ENCODE measurements at places on chromosomes 5 and 9.

- no peak for DNase-seq
Measured at GRCh38 chr5:139882961-139883539, 87.4 kb downstream of the PSD2 start.

- DNase-seq: no peak
Measured at GRCh38 chr9:33189331-33189791, 22.2 kb upstream of the B4GALT1 start.

DNA sequence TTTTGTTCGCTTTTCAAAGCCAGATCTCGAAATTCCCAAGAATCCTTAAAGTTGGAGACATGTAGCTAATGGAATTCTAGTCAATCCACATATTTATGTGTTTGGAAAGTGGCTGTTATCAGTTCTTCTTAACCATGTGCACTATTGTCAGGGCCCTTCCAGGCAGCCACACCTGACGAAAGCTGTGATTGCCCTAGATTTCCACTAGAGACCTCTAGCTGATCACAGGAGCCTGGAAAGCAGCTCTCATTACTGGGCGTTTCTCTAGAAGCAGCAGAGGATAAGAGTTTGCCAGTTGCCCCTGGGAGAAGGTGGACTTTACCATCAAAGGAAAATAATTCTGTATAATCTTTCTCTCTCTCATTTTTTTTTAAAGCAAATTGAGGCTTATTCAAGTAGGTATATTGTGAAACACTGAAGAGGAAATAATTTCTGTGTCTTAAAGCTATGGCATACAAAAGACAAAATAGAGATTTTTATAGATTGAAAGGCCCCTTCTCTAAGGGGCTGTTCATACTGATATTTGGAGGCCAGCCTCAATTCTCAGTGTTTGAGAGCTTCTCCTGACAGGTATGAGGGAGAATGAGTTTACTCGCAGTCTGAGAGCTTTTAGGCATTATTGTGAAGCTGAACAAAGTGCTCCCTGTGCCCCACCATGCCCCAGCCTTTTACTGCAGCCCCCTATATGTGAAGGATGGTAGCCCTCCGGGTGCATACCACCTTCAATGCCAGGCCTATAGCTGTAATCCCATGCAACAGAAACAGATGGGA lies 405.4 kb upstream of the ACTBL2 start:
- DNase-seq: no peak

DNA sequence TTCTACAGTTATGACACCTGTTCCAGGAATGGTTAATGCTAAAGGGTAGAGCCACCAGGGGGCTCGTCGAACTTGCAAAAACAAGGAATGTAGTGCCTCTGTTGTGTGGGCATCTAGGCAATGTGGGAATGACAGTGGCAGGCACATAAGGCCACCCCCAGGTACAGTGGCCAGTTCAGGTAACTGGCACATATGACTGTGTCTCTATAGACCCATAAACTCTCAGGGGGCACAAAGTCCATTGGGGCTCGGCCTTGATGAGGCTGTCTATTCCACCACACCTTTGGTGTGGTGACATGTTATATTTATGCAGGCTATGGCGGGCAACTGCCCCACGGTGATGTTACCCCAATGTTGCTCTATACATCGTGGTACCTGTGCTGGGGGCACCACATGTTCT lies 59.6 kb upstream of the FAM120A start:
- no peak for DNase-seq

- DNase-seq: no peak
Measured at GRCh38 chr5:168377525-168377924, 86.1 kb downstream of the WWC1 start.

- DNase-seq: no peak
Measured at GRCh38 chr5:54195701-54196100, 114.7 kb downstream of the ARL15 start.

DNA sequence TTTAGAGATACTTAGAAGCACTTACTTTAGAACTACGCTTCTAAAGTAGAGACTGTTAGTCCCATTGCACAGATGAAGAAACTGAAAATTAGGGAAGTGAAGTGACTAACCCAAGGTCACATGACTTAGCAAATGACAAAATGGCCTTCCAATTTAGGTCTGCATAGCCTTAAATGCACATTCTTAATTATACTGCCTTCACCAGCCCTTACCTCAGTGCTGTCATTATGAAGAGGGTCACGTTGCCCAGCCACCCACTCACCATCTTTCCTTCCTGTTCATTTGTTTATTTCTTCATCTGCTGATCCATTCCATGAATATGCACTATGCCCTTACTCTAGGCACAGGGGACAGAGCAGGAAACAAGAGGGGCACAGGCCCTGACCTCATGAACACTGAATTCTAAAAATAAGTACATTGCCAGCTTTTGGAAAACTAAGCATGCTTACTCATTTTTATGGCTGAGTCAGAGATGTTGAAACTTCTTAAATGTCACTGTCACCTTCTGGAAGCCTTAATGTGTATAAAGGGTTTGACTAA lies 8.6 kb downstream of the HAVCR2 start:
- no peak for DNase-seq

- DNase-seq: no peak
Measured at GRCh38 chr9:37611961-37612360, 19.6 kb upstream of the TOMM5 start.

DNA sequence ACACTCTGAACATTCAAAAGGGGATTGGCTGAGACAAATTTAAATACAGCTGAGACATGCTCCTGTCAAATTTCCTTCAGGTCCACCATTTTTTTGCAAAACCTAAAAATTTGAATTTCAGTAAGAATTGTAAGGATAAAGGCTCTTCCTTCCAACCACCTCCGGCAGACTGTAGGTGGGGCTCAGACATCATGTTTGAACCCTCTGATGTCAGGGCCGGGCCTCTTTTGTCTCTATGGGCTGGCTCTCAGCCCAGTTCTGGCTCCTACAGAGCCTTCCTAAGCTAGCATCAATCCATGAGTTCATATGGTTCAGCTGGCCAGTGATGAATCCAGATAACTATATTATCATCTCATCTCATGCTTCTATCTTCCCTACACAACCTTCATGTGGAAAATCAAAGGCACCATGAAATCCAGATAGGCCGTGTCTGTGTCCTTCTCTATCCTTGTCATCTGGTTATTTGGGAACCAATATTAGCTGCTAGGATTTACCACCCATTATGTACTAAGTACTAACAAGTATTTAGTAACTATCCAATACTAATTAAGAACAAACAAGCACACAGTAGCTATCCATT lies 44.2 kb downstream of the NIPSNAP3B start:
- DNase-seq: no peak

GRCh38 chr9:91412941-91413340 lies 10.7 kb downstream of the NFIL3 start:
- DNase-seq: no peak

DNA sequence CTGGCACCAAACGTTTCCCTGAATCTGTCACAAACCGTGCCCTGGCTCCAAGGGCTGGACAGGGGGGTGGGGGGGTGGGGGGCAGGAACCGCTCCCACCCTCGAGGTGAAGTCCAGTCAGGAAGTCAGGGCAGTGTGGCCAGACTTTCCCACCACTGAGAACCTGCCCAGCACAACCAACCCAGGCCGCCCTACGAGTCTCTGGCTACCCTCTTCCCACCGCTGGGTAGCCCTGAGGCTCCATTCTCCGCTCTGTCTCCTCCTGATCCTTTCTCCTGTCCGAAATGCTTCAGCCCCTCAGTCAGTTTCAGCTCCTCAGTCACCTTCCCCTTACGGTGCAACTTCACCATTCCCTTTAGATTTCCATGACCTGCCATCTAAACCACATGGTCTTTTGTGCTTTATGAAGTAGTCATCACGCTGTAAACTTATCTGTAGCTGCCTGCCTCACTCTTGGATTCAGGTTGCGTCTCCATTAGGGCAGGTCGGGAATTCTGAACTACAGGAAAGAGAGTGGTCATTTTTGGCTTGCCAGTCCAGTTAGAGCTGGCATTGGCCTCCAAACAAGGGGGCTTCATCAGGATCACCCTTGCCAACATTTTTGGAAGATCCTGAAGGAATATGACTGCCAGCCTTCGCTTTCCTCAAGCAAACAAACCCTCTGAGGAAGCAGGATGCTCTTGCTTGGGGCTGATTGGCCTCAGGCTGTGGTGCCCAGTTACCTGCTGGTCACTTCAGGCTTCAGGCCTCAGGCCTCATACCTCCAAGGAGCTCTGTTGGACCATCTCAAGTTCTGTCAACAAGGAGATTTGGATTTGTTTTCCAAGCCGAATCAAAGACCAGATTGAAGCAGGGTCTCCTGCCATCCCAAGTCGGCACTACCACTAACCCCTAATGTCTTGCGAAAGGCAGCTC lies 794 bp upstream of the DCAF12 start:
- no peak for DNase-seq

Data from stimulated activated CD4-positive, alpha-beta T cell treated with anti-CD3 and anti-CD28 coated beads, Interleukin-1b, Interleukin-23, amount 100 ng/mL, for 4 hours (primary cell).